IMR-90 (cell line): ENCODE measurements at places on chromosomes 7 and 10. TPM values are rescaled to one million over a fixed set of nuclear protein-coding genes. Genes with fewer than 3 reads are reported as not detected.

VWC2 gene
- not detected in 2 replicates for polyA plus RNA-seq

IQCE gene
- 6.3 and 8.1 TPM in 2 replicates for polyA plus RNA-seq

HTR7 gene
- polyA plus RNA-seq = 0.43 and 0.44 TPM in 2 replicates

FAM13C gene
- 1.1 and 1.6 TPM in 2 replicates for polyA plus RNA-seq

ACBD7 gene
- 0.26 and 0.29 TPM in 2 replicates for polyA plus RNA-seq

GARIN1A gene
- polyA plus RNA-seq = 1.4 and 1.6 TPM in 2 replicates

ASB4 gene
- polyA plus RNA-seq = not detected in 2 replicates
